ENCODE measurements at places on chromosomes 5 and 9.

GRCh38 chr9:68999393-69000105, 14.4 kb downstream of the PRKACG start:
- peak; percentile 76 for DNase-seq

DNA sequence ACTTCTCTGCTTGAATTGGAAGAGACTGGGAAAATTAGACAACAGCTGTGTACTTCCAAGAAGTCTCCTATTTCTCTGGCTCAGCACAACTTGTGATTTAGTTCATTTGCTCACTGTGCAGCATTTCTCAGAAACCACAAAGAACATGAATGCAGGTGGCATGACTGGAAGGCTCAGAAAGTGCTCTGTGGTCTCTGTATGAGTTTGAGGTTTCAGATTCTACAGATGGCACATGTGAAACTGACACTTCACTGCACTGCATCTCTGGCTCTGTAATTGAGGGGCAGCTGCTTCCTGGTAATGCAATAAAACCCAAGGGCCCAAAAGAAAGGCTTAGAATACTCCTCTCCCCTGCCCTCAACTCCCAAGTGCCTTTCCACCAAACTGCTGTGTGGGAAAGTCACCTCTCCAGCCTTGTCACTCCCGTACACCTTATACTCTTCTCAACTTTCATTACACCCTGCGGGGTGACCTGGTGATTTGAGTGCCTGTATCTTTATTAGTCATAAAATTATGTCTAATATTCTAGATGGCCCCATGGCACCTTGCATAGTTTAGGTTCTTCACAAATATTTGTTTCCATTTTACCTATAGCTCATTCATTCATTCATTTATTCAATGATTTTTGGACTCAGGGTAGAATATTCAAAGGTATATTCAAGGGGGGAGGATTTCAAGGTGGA, 82.5 kb downstream of the ESM1 start:
- DNase-seq, result no peak

DNA sequence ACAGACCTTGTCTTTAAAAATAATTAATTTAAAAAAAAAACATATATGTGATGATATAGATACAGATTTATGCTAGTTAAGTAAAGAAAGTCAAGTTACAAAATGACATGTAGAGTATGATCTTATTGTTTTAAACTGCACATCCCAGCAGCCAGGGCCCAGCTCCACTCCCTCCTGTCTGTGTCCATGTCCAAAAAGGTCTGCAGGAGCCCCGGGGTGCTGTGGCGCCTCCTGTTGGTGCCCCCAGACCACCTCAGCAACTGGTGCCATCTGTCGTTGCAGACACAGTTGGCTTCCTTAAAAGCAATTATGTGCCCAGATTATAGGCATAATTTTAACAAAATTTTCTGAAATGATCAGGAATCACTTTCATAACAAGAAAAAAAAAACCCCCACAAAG, 33.3 kb downstream of the IPPK start:
- no peak for DNase-seq

DNA sequence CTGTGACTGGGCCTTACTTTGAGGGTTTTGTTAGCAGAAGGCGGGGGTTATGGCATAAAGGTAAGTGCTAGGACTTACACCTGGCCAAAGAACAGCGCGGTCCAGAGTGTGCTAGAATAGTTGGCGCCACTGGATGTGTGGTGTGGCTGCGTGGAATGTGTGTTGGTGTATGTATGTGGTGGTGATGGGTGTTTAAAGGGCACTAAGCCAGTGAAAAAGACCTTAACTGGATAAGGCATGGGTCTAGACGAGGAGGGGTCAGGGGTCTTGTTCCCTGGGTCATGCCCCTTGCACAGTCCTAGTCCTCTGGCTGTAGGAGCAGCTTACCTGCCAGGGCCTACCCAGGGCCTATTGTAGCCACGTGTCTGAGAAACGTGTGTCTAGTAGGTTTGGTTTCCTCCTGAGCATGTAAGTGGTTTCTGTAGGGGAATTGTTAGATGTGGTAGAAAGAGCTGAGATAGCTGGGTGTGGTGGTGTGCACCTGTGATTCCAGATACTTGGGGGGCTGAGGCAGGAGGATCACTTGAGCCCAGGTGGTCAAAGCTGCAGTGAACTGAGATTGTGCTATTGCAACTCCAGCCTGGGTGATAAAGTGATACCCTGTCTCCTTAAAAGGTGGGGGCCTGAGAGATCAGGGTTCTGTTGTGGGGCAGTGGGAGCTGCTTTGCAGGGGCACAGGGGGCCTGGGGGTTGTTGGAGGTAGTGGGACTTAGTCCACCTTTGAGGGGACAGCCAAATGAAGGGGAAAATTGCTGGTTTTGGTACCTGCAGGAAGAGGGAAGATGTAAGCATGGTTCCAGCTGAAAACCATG, 55.2 kb downstream of the HSPA4 start:
- no peak for DNase-seq

- no peak for DNase-seq
These were observed 48.1 kb downstream of the DIAPH1 start for GRCh38 chr5:141570655-141571054.

DNA sequence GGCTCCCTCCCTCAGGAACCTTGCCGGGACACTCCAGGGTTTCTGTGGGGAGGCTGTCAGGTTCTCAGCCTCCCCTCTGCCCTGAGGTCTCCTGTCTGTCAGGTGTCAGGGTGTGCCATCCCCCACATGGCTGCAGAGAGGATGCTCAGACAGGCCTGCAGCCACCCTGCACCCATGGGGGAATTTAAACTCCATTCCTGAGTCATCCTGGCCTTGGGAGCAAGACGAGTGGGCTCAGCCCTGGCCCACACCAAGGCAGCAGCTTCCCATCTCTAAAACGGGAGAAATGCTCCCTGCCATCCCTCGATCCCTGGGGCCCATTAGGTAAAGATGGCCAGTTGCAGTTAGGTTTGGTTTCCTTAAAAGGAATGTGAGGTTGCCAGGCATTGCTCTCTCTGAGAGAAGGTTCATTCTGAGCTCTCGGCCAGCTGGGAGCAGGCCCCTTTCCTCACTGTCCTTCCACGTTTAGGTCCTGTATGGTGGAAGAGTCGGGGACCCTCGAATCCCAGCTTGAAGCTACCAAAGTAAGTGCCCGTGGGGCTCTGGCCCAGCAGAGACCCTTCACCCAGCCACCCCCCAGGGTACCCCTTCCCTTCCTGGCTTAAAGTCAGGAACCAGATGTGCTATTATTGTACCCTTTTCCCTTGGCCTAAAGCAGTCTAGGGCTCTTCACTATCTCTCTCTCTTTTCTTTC, 26.6 kb downstream of the DYNC2I2 start:
- DNase-seq, result no peak

DNA sequence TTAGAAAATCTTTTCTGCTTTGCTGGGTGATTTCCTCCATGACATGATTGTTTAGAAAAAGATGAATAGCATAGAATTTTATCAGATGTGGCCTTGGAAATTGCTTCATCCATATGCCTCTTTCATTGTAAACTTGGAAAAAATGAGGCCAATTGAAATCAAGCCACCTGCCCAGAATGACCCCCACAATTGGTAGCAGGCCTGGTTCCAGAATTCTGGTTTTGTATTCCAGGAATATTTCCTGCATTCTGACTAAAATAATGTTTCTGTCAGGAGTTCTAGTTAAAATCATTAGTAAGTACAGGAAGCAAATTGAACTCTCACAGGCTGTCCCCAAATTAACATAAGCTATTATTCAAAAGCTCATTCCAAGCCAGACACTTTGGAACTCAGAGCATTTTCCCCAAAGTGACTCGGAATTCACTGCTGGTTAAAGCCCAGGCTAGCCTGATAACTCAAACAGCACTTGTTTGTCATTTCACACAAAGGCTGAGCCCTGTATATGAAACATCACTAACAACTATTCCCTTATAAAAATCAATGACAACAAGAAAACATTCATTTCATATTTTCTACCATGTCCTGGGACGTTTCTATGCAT, 75.1 kb upstream of the ADCY2 start:
- DNase-seq, result no peak

All from NCI-H2081 (cell line).